ENCODE measurements at places on chromosomes 2 and 18.

- DNase-seq = no peak
Observed at GRCh38 chr2:203579730-203580129, 44.6 kb upstream of the RAPH1 start.

- DNase-seq = no peak
Observed at GRCh38 chr2:237743561-237744269, 54.9 kb upstream of the RBM44 start.

DNA sequence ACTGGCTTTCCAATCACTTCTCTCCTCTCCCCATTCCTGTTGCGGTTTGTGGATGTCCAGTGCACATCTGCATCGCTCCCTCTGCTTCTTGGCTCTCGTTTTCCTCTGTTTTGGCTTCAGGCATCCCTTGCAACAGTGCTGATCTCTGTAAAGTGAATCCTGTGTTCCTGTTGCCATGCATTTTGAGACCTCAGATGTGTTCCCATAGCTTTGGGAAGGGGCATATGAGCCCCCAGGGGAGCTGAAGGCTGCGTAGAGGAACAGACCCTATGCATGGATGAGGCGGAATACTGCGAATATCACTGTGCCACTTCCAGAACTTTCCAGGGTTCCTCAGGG, 168.4 kb upstream of the HAAO start:
- no peak for DNase-seq

GRCh38 chr18:56982766-56983165, 164.1 kb upstream of the BOD1L2 start:
- no peak for DNase-seq

- no peak for DNase-seq
Observed at GRCh38 chr2:33420726-33421125, 55.7 kb upstream of the RASGRP3 start.

- no peak for DNase-seq
Observed at GRCh38 chr2:96262306-96262705, 3.5 kb downstream of the TMEM127 start.

DNA sequence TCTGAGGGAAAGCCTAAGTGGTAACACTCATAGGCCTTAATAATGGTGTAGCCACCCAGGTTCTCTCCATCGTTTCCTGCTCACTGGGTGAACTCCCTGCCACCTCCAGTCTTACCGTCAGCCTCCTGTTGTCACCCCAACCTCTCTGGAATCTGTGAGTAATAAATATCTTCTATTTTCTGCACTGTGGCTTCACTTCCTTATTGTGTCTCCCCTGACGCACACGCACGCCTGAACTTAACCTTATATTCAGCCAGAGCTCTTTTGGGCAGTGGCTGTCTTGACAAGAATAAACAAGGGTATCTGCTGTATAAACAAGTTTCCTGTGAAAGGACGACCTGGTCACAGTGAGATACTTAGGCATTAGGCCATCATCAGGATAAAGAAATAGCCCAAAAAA, 467.2 kb downstream of the SPAG16 start:
- DNase-seq = no peak

DNA sequence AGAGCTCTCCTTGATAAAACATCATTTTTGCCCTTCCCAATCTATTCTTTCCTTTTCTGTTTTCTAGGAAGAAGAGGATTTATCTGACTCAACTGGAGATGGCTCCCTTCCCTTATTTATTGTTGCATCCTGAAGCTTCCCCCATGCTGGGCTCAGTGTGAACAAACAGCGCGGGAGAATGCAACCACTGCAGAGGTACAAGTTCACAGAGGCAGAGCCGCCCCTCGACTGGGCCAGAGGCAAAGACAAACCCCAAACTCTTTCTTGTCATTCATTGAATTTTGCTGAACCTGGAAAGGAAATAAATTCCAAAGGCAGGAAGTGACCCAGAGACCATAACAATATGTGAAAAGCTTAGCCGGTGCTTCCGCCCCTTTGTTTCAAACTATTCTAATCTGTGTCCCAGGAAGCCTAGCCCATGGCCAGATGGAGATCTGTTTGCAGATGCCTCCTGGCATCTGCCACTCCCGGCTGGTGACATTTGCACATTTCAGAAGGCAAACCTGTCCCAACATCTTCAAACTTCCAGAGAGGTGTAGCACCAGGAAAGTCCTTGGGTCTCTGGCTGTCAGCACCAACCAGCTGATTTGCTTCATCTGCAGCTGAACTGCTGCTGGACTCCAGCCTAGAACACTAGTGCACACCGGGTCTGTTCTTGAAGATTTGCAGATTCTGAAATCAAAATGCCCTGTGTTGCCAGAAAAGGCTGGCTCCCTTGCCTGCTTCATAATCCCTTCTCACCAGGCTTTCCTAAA, 79.4 kb upstream of the MAP4K3 start:
- no peak for DNase-seq

DNA sequence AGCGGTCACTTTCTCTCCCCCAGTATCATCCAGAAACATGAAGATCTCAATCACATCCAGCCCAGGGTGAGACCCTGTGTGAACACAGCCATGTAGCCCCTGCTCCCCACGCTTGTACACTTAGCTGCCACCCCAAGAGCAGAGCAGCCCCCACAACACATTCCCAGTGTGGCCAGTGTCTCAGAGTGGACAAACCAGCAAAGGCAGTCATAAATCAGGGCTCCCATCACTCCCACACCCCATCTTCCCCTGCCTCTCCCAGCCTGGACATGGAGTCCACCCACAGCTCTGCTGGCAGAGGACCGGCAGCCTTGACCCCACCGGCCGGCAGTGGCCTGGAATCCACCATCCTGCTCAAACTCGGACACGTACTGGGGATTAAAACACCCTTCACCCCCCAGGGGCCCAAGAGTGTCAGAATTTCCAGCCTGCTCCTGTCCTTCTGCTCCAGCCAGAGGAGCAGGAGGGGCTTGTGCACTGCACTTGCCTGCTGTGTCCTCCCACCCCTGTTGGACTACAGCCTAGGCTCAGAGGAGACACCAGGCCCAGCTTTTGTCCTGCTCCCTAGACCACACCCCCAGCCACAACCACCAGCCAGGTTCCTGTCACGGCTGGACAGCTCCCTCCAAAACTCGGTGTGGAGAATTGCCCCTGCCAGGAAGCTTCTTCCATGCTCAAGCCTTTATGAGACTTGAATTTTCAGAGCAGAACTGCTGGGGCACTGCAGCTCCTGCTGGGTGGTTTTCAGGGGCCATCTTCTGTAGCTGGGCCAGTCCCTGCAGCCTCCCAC, 206.1 kb downstream of the SMAD2 start:
- no peak for DNase-seq

DNA sequence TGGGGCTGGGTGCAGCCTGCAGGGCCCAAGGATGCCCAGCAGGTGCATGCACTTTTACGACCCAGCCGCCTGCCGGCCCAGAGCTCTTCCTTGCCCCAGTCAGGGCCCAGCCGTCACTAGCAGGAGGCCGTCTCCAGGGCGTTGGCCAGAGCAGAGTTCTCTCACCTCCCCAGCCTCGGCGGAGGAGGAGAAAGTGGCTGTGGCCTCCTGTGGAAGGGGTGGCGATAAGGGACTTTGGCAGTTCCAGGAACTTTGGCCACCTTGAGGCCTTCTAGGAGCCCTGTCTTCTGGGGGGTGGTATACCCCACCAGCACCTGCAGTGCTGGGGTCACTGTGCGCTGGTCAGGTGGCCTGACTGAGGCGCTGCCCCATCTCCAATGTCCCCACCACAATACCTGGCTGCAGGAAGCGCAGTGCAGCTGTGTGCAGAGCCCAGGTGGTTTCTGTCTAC, 22.0 kb downstream of the NPPC start:
- DNase-seq = no peak

DNA sequence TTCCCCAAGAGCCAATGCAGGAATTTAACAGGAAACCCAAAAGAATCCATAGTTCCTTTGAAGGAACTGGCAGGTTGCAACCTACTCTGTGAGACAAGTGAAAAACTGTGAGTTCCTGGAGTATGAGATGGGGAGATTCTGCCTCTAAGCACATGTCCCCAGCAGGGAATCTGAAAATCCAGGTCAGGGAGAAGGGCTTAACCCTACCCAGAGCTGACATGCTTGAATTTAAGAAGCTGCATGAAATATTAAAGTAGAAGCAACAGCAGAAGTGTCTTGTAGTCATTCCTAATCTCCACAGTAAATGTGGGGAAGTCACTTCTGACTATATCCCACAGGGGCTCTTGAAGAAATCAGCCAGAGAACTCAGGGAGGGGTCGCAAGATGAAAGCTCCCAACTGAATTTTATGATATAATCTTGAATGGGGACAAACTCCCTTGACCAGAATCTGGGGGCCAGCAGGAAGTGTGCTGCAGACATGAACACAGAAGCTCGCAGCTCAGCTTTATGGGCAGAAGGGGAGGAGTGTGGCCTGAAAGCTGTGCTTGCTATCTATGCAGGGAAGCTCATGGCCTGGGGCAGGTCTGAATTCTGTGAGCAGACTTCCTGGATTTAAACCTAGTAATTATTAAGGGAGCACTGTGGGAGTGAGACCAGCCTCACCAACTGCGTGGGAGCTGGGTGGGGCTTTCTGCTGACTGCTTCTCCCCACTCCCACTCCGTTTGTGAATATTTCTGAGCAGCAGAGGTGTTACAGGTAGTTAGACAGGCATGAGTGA, 184.1 kb upstream of the KYNU start:
- no peak for DNase-seq

- no peak for DNase-seq
Observed at GRCh38 chr2:207239754-207240494, 74.2 kb upstream of the KLF7 start.

DNA sequence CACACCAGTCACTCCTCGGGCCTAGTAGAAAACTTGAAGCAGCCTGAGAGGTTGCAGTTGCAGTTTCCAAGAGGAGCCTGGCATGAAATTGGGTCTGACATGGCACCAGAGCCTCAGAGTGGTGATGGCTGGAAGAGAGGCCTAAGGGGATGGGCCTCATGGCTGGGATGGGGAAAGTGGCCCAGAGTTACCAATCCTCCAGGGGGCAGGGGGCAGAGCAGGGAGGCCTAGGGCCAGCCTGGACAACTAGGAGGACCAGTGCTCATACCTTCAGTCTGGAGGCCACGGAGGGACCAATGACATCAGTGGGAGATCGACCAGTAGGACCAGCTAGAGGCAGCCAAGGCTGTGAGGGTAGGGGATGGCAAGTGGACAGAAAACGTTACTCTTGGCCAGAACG, 15.1 kb upstream of the ADCY3 start:
- no peak for DNase-seq

Data from BJ (cell line).